AG08396 (cell line): ENCODE measurements at places on chromosomes 4 and X.

DNA sequence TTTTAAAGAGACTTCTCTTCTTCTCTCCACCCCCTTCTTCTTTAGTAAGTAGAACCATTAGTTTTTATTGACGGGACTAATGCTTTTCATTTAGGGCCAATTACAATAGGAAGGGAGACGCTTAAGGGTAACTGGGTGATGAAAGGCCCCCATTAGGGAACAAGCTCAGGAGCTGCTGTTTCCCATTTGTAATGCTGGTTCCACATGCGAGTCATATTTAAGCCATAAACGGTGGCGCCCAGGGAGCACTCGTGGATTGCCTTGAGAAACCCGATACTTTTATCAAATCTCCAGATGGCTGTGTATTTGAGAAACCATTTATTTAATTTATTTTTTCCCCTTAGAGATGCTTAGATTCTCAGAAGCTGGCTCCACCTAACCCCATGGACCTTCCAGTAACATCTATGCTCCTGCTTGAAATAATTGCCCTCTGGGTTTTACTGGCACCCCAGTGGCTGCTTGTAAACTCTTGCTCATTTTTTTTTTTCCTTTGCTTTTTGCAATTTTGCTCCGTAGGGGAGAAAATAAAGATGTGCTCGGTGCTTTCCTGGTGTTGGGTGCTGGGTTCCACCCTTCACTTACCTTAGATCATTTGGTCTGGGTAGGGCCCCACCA is 124.2 kb upstream of the MSX1 start:
- no peak for DNase-seq

- DNase-seq, result no peak
Observed at GRCh38 chr4:61741327-61742096, 541.4 kb downstream of the ADGRL3 start.

- no peak for DNase-seq
Observed at GRCh38 chr4:13102092-13102742, 381.9 kb downstream of the RAB28 start.

GRCh38 chrX:153831429-153832150 is 1.2 kb upstream of the PDZD4 start:
- DNase-seq, result no peak

DNA sequence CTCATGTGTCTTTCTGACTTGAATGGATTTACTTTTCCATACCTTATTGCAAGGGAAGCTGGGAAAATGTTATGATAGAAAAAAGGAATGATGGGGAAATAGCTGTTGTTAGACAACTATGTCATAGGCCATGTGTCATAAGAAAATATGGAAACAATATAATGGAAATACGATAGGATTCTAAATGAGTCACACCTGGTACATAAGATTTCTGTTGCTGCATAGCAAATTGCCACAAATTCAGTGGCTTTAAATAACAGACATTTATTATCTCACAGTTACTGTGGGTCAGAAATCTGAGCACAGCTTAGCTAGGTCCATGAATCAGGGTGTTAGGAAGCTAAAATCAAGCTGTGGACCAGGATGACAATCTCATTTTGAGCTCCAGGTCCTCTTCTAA is 44.6 kb upstream of the ANKRD50 start:
- DNase-seq, result no peak

GRCh38 chr4:123621072-123621705 is 224.6 kb downstream of the SPRY1 start:
- DNase-seq, result no peak

GRCh38 chr4:110854021-110854678 is 231.3 kb upstream of the PITX2 start:
- DNase-seq, result peak; percentile 32
